ENCODE measurements at places on chromosomes 2 and 18.

- no peak for DNase-seq
Measured at GRCh38 chr2:198059800-198060199, 255.4 kb downstream of the PLCL1 start.

DNA sequence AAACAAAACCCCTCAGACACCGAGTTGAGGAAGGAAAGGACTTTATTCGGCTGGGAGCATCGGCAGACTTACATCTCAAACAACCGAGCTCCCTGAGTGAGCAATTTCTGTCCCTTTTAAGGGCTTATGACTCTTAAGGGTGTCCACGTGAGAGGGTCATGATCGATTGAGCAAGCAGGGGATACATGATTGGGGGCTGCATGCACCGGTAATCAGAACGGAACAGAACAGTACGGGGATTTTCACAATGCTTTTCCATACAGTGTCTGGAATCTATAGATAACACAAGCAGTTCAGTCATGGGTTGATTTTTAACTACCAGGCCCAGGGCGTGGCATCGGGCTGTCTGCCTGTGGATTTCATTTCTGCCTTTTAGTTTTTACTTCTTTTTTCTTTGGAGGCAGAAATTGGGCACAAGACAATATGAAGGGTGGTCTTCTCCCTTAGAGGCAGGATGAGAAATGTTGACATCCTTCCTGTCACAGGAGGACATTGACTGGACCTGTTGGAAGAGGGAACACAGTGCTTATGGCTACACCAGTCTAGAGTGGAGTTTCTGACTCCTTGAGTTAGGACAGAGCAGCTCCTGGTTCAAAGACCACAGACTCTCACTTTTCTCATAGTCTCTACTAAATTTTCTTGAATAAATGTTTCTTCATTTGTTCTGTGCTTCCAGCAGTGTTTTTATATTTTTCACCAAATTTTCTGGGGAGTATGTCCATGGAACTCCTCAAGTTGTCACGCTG lies 35.8 kb downstream of the SPOPL start:
- no peak for DNase-seq

DNA sequence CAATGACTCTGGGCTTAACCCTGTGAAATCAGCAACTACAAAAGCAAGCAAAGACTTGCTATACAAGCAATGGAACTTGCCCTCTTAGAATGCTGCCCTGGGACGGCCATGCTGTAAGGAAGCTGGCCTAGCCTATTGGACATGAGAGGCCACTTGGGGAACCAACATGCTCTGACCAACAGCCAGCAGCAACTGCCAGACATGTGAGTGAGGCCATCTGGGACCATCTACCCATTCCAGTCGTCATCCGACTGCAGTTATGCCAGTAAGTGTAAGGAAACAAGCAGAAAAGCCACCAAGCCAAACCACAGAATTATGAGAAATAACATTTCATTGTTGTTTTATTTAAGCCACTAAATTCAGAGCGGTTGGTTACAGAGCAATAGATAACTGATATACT lies 40.9 kb downstream of the CLASP1 start:
- no peak for DNase-seq

DNA sequence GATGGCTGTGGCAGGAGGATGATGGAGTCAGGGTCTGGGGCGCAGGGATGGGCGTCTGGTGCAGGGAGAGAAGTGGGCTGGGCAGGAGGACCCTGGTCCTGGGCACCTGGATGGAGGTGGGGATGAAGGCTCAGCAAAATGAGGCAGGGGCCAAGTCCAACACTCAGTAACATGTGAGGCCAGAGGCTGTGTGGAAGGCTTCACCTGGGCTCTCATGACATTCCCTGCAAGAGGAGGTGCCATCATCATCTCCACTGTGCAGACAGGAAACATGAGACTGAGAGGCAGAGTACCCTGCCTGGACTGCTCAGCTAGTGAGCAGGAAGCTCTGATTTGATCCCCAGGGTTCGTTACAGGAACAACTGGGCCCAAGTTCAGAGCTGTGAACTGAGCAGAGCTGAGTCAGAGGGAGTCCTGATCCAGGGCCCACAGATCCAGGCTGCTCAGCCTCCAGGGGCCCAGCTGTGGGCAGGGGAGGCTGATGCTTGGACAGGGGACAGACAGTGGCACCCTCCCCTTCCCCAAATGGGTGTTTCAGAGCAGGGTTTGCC lies 36.9 kb downstream of the HJURP start:
- DNase-seq, result no peak

GRCh38 chr18:6785001-6785400 lies 55.5 kb downstream of the ARHGAP28 start:
- DNase-seq, result no peak

- DNase-seq, result no peak
Measured at GRCh38 chr2:130911996-130912395, 75.3 kb downstream of the ARHGEF4 start.

- no peak for DNase-seq
Measured at GRCh38 chr2:217953531-217953932, 49.3 kb downstream of the TNS1 start.

- DNase-seq, result no peak
Measured at GRCh38 chr2:226981791-226982326, 146.0 kb downstream of the RHBDD1 start.

GRCh38 chr2:58063641-58064040 lies 17.0 kb downstream of the VRK2 start:
- no peak for DNase-seq

DNA sequence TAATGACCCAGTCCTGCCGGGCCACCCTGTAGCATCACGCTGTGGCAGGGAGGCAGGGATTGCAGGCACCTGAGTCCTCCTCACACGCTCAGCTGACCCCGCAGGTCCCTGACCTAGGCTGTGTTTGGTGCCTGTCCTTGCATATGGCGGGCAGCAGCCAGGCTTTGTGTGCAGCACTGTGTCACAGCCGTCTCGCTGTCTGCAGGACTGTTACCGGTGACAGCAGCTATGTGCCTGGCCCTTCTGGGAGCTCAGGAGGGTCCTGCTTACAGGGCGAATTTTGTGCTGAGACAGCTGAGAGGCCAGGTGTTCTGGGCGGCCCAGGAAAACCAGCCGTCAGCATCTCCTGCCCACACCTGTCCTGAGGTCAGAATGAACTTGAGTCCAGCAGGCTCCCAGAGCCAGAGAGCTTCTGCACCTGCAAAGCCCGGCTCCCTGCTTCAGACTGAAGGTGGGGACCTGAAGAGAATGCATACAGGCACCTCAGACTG lies 10.4 kb upstream of the ARID5A start:
- no peak for DNase-seq

- no peak for DNase-seq
Measured at GRCh38 chr2:158776231-158776630, 18.9 kb upstream of the DAPL1 start.

- DNase-seq, result no peak
Measured at GRCh38 chr2:236012155-236012554, 156.0 kb downstream of the GBX2 start.

- no peak for DNase-seq
Measured at GRCh38 chr2:127605691-127606263, 40.2 kb upstream of the GPR17 start.

DNA sequence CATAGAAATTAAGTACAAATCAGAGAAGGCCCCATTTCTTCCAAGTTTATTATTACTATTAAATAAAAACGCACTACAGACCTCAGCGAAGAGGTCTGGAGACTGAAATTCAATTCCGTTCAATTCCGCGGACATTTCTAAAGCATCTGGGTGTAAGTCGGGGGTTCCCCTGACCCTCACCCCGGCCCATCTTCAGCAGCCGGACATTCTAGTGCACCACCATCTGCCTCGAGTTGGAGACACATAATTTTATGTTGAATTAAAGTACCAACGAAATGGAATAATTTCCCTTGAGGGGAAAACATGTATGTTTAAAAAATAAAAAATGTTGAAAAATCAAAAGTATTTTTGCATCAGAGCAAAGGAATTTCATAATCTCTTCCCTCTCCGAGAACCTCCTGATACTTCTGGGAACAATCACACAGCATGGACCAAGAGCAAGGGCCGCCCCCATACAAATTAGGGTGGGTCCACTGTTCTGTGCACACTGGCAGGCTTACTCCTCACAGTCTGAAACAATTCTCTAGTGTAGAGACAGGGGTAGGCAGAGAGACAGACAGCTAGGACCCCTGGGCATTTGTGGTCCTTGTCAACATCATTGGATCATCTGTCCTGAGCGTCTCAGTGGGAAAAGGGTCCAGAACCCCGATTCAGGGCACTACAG lies 29.3 kb downstream of the MBP start:
- DNase-seq, result no peak

DNA sequence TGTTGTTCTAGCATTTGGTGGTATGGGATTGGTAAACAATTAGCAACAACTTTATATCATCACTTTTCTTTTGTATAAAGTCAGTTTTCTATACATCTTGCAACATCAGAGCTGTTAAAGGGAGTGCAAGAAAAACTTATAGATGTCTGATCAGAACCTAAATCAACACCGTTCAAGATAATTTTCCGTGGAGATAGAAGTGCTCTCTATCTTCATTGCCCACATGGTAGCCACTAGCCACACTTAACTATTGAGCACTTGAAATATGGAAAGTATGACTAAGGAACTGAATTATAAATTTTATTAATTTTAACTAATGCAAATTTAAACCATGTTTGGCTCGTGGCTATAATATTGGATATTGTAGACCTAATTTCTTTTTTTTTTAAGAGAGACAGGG lies 5.2 kb downstream of the TTC27 start:
- no peak for DNase-seq

- DNase-seq, result no peak
Measured at GRCh38 chr2:121239471-121239870, 45.5 kb downstream of the TFCP2L1 start.

DNA sequence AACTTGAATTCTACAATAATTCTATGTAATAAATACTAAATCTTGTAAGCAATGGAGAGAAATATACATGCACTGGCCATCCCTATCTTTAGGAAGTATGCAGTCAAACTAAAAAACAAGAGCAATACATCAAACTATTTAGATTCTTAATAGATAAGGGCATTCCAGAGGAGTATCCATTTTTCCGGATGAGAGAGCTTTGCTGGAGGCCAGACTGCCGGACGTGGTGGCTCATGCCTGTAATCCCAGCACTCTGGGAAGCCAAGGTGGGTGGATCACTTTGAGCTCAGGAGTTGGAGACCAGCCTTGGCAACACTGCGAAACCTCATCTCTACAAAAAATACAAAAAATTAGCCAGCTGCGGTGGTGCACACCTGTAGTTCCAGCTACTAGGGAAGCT lies 60.8 kb downstream of the KIF5C start:
- DNase-seq, result no peak

GRCh38 chr2:120367649-120368048 lies 21.7 kb downstream of the INHBB start:
- DNase-seq, result no peak

- no peak for DNase-seq
Measured at GRCh38 chr2:106580241-106580640, 93.1 kb downstream of the CD8B2 start.

DNA sequence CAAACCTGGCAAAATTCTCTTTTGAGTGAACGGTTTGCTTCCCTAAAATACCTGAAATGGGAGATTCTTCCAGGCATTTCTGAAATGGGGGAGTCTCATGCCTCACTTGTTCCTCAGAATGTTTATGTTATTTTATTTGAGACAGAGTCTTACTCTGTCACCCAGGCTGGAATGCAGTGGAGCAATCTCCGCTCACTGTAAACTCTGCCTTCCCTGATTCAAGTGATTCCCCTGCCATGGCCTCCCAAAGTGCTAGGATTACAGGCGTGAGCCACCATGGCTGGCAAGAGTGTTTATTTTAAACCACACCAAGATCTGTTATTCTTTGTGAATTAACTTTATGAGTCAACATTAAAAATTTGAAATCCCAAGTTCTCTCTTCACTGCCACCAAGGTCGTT lies 6.4 kb upstream of the FHL2 start:
- no peak for DNase-seq

DNA sequence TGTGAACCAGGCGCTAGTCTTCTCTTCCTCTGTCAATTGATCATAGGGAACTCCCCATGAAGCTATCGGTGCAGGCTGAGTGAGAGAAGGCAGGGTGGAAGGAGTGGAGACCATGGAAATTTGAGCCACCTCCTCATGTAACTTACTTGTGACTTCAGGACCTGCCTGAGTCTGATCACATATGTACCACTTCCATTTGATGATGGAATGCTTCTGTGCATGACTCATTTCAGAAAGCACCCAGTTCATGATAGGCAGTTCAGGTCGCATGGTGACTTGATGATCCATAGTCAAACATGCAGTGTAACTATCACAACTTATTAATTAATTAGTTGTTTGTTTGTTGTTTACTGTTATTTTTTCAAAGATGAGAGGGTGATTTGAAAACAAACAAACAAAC lies 1296.7 kb downstream of the SUCLG1 start:
- no peak for DNase-seq

DNA sequence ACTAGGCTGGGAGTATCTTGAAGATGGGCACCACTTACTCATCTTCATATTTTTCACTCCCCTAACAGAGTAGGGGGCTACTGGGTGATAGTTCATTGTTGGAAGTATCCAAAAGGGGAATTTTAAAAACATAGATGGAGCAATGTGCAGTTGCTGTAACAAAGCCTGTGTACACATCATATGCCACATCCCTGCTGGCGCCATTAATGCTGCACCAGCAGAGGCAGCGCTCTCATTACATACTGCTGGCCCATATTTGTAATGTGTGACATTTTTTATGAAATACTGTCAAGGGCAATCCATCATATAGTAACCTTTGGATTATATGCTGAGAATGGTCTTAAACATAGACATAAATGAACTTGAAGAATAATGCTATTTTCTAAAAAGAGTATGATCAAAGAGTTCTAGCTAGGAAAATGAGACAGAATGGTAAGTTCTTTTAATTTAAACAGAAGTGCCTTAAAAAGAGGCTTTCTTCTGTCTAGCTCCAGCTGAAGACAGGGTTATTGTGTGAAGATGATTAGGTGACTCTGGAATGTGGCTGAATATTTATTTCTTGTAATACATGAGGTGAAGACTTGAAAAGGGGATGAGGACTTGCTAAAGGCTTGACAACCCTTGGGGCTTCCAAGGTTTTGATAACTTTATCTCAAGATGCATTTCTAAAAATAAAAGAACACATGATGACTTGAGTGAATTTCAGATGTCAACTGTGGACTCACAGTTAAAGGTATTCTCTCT lies 2.4 kb upstream of the TMEM178A start:
- no peak for DNase-seq

- DNase-seq, result no peak
Measured at GRCh38 chr18:2111456-2111855, 459.8 kb downstream of the METTL4 start.

GRCh38 chr18:23826850-23827620 lies 137.8 kb downstream of the LAMA3 start:
- no peak for DNase-seq

DNA sequence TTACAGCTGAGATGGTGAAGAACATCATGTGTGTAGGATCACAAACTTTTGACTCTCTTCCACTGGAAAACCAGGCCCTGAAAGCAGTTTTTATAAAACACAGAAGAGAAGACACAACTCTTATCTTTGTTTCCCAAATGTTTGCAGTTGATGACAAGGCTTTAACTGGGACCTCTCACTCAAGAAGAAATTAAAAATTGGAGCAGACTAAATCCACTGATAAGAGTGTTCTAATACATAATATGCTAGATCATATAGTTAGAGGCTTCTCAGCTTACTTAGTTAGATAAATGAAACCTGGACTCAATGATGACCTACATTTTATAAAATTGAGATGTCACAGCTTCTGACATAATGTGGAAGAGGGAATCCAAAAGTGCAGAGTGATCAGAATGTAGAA lies 158.3 kb upstream of the WDSUB1 start:
- DNase-seq, result no peak
